ENCODE measurements at places on chromosomes 16 and 17.

DNA sequence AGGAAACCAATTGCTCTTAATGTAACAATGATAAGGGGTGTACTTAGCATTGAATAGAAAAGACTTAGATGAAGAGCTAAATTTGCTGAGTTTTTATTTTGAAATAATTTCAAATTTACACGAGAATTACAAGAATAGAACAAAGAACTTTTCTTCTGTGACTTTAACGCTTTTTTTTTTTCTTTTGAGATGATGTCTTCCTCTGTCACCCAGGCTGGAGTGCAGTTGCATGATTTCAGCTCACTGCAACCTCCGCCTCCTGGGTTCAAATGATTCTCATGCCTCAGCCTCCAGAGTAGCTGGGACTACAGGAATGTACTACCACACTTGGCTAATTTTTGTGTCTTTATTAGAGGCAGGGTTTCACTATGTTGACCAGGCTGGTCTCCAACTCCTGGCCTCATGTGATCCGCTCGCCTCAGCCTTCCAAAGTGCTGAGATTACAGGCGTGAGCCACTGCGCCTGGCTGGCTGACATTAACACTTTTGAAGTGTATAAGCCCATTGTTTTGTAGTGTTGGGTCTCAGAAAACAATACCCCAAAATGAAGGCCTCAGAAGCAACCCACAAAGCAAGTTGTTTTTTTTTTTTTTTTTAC lies 2.1 kb downstream of the TEN1 start:
- DNase-seq, result no peak

- DNase-seq, result no peak
Observed at GRCh38 chr17:48439875-48440505, 10.0 kb upstream of the SKAP1 start.

DNA sequence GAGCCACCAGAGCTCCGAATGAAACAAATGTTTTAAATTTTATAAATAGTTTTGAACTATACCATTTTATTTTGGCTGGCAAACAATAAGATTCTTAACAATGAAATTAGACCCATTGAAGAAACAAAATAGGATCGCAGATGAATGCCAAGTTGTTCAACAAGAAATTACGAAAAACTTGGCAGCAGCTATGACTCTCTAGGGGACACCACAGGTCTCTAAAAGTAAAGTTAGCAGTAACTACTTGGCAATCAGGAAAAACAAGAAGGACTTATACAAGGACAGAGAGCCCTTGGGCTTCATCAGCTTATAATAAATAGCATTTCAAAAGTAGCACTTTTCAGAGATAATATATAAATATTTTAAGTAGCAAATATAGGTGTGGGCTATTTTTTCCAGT lies 603.8 kb upstream of the PSMD7 start:
- DNase-seq, result no peak

DNA sequence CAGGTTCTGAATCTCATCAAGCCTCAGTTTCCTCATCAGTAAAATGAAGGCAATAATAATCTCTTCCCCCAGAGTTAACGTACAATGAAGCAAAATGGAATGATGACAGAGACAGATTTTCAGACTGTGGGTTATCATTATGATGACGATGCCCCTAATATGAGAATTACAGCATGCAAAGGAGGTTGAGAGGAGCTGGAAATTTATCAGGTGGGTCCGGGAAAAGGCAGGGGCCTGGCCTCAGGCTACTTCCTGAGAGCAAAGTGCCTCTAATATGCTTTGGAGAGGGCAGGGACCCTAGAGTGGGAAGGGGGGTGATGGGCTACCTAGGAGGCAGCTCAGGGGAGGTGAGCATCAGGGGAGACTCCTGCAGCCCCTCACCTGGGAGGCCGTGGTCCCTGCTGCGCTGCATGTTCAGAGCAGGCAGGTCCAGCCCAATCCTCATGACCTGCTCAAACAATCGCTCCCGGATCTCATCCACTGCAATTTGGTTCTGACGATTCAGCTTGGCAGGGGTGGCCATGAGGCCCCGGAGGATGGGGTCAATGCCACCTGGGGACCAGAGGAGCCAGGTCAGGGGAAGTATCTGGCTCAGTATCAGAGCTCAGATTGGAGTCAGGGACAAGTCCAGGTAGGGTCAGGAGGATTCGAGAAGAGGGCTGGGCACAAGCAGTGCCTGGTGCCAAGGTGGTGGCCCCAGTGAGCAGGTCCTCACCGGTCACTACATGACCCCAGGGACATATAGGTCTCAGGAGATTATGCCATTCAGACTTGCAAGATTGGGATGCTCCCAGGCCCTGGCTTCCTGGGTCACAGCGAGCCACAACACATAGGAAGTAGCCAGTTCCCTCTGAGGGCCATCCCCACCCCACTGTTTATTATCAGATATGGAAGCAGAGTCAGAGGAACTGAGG lies 8.1 kb downstream of the MPO start:
- no peak for DNase-seq

Measured in D721Med (cell line).